ENCODE measurements at places on chromosomes 12 and 14.

- no peak for DNase-seq
Observed at GRCh38 chr12:81021131-81021748, 56.6 kb upstream of the ACSS3 start.

GRCh38 chr12:110343114-110343513 is 60.4 kb downstream of the ANAPC7 start:
- DNase-seq: no peak

GRCh38 chr14:89420502-89420901 is 3.5 kb upstream of the FOXN3 start:
- DNase-seq: no peak

- no peak for DNase-seq
Observed at GRCh38 chr12:94222351-94223084, 74.1 kb downstream of the PLXNC1 start.

DNA sequence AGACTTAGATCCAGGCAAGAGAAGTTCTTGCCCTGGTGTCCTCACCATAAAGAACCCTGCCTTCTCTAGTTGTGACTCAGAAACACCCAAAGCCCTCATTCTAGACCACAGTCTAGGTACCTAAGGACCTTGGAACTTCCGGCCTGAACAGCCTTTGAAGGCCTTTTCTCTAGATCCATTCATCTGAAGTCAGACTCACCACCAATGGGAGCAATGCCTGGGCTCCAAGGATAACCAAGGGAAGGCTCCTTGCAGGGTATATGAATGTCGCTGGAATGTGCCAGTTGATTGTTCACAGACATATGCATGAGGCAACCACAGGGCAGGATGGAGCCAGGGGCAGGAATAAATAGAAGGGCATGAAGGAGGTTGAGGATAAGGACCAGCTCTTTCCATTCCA is 86.3 kb downstream of the PLCZ1 start:
- no peak for DNase-seq

DNA sequence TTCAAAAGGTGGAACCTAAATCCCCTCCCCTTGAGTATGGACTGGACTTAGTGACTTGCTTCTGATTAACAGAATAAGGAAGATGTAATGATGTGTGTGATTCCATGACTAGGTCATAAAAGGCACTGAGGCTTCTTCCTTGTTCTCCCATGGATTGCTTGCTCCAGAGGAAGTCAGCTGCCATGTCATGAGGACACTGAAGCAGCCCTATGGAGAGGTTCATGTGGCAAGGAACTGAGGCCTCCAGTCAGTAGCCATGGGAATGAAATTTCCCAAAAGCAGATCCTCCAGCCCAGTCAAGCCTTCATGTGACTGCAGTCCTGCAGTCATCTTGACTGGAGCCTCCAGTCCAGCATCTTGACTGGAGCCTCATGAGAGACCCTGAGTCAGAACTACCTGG is 10.7 kb downstream of the TMBIM4 start:
- DNase-seq: no peak

- DNase-seq: no peak
Observed at GRCh38 chr12:66550626-66551025, 128.2 kb downstream of the GRIP1 start.

DNA sequence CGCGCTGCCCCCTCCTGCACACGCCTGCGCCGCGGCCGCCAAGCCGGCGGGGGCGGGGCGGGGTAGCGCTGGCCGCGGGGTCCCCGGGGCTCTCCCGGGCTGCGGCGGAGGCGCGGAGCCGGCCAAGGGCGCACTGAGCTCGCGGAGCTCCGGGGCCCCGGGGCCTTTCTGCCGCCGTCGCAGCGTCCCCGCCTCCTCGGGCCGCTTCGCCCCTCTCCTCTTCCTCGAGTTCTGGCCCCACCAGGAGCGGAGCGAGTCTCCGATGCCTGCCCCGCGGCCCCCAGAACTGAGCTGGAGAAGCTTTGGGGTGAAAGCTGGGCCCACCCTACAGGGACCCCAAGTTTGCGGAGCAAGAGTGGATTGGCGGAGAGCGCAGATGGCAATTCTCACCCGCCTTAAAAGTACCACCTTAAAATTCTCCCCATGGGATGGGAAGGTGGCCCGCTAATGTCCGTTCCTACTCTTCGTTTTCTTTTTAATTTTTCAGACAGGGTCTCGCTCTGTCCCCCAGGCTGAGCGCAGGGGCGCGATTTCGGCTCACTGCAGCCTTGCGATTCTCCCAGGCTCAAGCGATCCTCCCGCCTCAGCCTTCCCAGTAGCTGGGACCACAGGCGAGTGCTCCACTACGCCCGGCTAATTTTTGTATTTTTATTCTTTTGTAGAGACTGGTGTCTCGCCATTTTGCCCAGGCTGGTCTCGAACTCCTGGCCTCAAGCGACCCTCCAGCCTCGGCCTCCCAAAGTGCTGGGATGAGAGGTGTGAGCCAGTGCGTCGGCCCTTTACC is 129.6 kb downstream of the NDUFA12 start:
- no peak for DNase-seq

Measured in fibroblast of skin of left quadriceps (primary cell).